Aorta (tissue), 5 donors: ENCODE measurements at places on chromosomes 5 and 9. TPM values are rescaled to one million over a fixed set of nuclear protein-coding genes. Genes with fewer than 3 reads are reported as not detected.

DNA sequence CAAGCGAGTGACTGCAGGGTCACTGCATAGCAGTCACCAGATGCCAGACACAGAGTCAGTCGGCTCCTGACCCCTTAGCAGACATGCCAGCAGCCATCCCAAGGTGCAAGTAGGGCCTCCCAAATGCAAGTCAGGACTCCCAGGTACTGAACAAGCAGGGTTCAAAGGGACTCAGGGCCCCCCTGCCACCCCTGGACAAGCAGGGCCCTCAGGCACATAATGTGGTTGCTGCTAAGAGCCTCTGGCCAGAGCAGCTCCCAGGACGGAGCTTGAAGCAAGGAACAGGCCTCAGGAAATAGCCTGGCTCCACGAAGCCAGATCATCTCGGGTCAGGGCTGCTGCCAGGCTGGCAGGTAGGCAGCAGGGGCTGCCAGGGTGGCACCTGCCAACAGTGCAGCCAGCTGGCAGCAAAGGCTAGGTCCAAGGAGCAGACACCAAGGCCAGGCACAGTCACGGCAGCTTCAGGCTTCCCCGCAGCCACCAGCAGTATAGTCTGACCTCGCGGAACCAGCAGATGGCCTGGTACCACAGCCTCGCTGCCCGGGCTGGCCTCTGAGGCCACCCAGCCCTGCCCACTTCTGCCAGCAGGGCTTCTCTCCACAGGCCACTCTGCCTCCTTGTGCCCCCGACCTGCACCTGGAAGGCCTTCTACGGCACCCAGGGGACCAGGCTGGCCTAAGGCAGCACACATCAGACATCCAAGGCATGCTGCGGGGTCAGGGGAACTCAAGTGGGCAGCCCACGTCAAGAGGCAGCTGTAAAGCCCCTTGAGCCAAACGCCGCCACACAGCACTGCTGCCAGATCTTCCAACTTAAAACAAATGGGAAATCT, 7.4 kb downstream of the EEIG1 start:
- peak overlapping the region; percentile 47 for H3K27ac ChIP-seq
- H3K27me3 ChIP-seq, result no peaks in the 10 kb centered on the region
- no peaks in the 10 kb centered on the region for H3K36me3 ChIP-seq
- no peak overlapping the region for H3K4me3 ChIP-seq

- no peak overlapping the region for H3K27ac ChIP-seq
- peaks cover 14% of the 10 kb centered on the region for H3K36me3 ChIP-seq
- H3K4me3 ChIP-seq, result no peak overlapping the region
- H3K4me1 ChIP-seq, result no peaks in the 10 kb centered on the region
- no peaks in the 10 kb centered on the region for H3K27me3 ChIP-seq
These were observed 41.9 kb upstream of the IPPK start for GRCh38 chr9:92711844-92712243.

DNA sequence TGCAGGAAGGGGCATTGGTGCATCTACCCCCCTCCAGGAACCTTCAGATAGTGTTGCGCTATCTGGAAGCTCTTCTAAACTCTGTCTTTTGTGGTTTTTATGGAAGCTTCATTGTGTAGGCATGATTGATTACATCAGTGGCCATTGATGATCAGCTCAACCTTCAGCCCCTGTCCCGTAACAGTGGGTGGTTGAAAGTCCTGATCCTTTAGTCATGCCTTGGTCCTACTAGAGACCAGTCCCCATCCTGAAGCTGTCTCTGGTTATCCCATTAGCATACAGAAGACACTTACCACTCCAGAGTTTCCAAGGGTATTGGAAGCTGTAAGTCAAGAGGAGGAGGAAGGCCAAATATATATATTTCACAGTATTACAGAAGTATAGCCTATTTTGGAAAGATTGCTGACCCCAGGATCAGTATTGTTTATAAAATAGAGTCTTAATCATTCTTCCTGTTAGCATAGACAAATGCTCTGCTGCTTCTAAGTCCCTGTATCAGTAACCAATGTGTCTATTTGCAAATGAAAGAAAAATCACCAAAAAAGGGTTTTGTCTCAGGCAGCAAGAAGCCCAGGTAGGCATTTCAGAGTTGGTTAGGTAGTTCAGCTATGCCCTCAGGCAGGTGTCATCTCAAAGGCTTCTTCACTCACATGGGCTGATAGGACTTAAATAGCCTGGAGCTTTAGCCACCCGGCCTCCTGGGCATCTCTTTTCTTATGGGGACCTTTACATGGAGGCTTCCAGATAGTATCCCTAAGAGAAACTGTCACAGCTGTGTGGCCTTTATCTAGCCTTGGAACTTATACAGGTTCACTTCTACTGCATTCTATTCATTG, 41.6 kb downstream of the SPIN1 start:
- DNase-seq, result no peak
- peaks cover 2% of the 10 kb centered on the region for H3K36me3 ChIP-seq
- H3K27me3 ChIP-seq, result no peaks in the 10 kb centered on the region
- no peak overlapping the region for H3K4me3 ChIP-seq
- H3K27ac ChIP-seq, result no peak overlapping the region

Gene AIF1L
- 17.4 TPM for total RNA-seq

Gene DOK3
- total RNA-seq, result 21.6 TPM

Gene DNAH5
- total RNA-seq, result 0.36 TPM
